ENCODE measurements at places on chromosomes 6 and 20.
A peak's percentile ranks its signal among the peaks of the same experiment; 100 is the strongest.

DNA sequence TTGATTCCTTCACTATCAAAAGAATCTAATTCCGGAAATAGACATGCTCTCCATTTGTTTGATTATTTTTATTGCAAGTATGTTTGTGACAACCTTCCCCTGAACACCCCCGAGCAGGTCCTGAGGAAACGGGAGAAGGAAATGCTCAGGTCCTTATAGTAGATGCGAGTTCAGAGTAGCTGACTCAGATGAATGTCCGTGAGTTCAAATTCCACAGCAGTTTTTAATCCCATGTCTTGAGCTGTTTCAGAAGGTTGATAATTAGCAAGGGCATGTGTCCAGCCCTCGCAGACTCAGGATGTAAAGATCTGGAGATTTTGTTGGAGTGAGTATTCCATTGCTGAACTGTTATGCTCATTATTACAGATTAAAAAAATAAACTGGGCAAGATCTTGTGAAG lies 169.3 kb downstream of the BCAS1 start:
- DNase-seq, result no peak

- DNase-seq, result no peak
Measured at GRCh38 chr6:109069746-109070145, 24.9 kb downstream of the SESN1 start.

- DNase-seq, result no peak
Measured at GRCh38 chr6:87483929-87484328, 11.2 kb downstream of the SLC35A1 start.

DNA sequence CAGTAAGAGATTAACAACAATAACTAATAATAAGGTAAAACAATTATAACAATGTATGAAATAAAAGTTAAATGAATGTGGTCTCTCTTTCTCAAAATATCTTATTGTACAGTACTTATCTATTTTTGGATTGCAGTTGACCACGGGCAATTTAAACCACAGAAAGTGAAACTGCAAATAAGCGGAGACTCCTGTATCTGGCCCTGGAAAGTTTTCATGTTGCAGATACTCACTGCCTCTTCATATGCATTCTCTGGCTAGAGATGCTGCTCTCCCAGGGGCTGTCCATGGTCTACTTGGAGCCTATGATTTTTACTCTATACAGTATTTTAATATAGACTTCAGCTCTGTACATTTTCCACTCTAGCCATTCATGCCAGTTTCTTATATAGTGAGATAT lies 230.8 kb downstream of the FUT9 start:
- DNase-seq, result peak; percentile 49

DNA sequence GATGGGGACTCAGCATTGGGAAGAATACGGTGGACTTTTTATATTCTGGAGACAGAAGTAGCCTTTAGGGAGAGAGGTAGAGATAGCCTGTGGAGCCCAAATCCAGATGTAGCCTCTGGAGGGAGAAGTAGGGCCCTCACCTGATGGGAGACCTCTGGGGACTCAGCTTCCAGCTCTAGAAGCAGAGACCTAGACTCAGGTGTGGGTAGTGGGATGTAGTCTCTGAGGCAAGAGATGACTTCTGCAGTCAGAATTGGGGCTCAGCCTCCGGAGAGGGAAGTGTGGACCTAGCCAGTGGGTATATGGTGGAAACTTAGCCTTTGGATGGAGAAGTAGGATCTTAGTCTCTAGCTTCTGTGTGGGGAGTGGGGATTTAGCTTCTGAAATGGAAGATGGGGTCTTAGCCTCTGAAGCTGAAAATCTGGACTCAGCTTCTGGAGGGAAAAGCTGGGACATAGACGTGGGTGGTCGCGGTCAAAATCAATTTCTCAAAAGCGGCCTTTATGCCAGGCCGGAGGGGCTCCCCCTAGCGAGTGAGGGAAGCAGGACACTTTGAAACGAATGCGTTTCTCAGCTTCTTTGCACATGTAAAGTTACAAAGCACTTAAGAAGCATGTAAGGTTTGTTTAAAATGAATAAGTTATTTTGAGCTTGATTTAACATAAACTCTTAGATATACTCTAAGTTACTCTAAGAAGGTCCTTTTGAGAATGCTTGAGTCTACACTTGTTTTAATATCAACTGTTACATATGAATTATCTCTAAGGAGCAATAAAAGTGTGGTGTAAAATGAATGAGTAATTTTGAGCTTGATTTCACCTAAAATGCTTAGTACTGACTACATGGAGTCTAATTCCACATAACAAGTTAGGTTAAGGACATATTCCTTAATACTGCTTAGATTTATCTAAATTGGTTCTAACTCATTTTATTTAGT lies 12.9 kb upstream of the ZNF343 start:
- peak; percentile 23 for DNase-seq

- DNase-seq, result no peak
Measured at GRCh38 chr6:112061605-112062004, 7.7 kb downstream of the CCN6 start.

GRCh38 chr6:132198896-132199295 lies 202.4 kb downstream of the MOXD1 start:
- DNase-seq, result no peak

- DNase-seq, result no peak
Measured at GRCh38 chr20:59829054-59829785, 104.2 kb downstream of the SYCP2 start.

DNA sequence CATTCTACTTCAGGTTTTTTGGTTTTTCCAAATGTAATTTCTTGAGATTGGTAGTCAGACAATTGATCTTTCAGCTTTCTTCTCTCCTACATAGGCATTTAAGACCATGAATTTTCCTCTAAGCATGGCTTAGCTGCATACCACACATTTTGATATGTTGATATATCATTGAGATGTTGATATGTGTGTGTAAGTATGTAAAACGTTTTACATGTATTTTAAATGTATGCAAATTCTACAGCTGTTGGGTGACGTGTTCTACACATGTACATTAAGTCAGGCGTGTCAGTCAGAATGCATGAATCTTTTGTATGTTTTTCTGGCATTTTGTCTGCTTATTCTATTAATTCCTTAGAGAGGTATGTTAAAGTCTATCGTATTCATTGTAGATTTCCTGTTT lies 228.2 kb downstream of the CDH26 start:
- no peak for DNase-seq

GRCh38 chr6:34233867-34234266 lies 2.8 kb upstream of the HMGA1 start:
- DNase-seq, result no peak

Measured in umbilical cord (tissue), 2 donors.